Iris pigment epithelial cell (primary cell): ENCODE measurements at places on chromosomes 11 and 22.

DNA sequence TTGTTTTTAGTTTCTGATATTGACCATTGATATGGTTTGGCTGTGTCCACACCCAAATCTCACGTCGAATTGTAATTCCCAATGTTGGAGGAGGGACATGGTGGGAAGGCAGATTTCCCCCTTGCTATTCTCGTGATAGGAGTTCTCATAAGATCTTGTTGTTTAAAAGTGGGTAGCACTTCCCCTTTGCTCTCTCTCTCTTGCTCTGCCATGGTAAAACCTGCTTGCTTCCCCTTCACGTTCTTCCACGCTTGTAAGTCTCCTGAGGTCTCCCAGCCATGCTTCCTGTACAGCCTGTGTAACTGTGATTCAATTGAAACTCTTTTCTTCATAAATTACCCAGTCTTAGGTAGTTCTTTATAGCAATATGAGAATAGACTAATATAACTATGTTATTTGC lies 203.6 kb upstream of the CHORDC1 start:
- no peak for DNase-seq

- DNase-seq: no peak
Observed at GRCh38 chr11:9629064-9629463, 34.8 kb upstream of the SWAP70 start.

DNA sequence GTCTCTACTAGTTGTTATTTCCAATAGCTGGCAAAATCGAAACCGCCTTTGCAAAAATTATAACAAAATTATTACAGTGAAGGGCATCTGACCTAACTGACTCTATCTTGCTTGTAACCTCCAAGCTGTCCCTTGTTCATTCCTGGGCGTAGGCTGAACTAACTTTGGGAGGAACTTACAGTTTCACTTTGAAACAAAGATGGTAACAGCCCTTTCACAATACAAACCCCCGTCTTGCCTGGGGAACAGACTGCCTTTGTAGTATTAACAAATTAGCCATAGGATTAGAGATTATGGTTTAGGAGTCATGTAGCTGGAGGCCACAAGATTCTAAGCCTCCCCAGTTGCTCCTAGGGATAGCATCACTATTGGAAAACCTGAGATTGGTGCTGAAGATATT lies 131.6 kb upstream of the HSD17B12 start:
- DNase-seq: no peak

DNA sequence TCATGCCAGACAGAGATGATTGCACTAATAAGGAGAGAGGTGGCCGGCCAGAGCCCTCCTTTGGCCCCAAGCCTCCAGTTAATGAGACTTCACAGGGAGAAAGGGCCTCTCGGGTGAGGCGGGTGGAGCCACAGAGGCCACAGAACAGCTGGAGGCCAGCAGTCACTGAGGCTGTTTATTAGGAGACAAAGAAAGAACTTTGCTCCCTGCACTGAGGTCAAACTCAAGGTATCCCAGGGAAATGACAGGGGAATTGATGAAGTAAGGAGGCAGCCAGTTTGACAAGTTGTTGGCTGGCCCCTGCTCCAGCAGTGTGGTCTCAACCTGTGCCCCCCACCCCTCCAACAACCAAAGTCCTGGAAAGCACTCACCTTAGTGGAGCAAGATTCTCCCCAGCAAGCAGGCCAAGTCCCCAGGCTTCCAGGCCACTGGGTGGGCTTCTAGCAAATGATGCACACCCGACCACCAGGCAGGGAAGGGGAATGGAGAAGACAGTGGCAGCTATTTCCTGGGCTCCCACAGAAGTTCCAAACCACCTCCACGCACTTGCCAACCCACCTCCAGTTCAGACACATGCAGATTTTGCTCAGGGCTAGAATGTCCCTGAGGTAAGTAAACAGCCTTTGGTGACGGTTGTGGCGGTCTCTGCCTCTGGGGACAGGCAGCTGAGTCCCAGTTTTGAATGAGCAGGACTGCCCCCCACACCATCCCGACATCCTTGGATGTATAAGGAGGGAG lies 53.2 kb downstream of the RPUSD4 start:
- no peak for DNase-seq

- DNase-seq: peak; percentile 27
Observed at GRCh38 chr11:102241026-102241425, 76.3 kb upstream of the BIRC3 start.

DNA sequence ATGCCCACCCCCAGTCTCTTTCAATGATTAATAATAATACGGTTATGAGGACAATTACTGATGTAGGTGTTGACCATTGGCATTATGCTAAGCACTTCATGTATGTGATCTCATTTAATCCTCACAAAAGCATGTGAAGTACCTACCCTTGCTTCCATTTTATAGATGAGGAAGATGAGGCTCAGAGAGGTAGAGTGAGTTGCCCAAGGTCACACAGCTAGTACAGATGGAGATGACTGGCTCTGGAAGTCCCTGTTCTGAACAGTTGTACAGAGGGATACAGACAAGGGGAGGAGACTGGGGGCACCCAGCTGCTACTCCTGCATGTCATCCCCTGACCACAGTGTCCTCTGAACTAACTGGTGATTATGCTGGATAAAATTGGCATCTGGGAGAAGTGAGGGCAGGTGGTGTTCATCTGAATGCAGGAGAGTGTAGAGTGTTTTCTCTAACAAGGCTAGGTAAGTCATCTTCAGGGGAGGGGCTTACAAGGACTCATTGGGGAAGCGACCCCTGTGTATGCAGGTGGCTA lies 43.2 kb downstream of the KIAA1671 start:
- no peak for DNase-seq

DNA sequence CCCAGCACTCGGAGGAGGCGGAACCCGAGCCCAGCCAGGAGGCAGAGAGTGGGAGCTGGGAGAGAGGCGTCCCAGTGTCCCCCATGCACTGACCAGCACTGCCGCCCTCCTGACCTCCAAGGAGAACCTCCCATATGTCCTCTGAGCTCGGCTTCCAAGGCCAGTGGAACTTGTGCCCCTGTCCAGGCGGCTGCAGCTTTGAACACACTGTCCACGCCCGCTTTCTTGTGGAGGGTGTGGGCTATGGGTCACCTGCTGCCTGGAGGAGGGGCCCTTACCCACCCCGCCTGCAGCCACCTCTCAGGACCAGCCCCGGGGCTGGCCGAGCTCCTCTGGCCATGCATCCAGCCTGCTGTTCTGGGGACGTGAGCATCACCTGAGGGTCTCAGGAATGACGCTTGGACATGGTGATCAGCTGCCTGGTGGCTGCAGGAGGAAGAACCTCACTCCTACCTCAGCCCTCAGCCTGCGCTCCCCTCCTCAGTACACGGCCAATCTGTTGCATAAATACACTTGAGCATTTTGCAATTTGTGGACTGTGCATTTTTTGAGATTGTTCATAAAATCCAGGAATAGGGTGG lies 22.2 kb upstream of the MUC5B start:
- DNase-seq: no peak

DNA sequence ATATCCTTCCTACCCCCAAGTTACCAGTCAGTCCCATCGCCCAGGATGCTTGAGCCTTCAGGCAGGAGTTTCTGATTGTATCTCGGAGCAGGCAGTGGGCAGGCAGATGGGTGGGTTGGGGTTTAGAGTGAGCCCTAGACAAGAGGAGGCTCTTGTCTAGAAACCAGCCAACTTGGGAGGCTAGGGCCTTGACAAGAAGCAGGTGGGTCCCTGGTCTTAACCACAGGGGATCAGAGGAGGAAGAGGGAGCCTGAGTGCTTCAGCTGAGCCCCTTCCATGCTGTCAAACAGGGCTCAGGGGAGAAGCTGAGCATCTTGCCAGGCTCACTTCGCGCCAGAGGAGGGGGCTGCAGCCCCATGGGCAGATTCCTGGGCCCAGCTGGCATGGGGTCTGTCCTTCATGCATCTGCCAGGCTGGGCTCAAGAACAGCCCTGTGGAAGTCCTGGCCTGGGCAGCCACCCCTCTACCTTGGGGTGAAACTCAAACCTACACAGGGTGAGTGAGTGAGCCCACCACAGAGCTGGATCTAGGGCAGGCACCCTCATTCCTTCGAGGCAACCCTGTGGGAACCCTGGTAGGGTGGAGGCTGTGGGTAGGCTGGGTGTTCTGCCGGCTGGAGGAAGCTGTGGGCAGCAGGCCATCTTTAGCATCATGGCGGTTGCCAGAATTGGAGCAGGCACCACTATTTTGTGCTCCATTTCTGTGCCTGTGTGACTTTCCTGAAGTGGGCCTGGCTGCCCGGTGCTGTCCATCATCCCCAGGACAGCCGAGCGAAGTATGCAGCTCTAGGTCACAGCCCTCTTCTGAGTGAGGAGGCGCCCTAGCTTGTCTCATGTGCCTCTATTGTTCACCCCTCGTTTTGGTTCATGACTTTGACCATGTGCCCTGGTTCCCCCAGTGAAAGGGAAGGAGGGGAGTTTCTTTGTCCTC lies 108.1 kb downstream of the MORC2 start:
- DNase-seq: no peak

GRCh38 chr11:26851696-26852095 lies 129.8 kb upstream of the SLC5A12 start:
- DNase-seq: no peak

- peak; percentile 66 for DNase-seq
Observed at GRCh38 chr11:128776424-128777284, 82.8 kb downstream of the FLI1 start.

GRCh38 chr11:122398167-122398566 lies 257.4 kb upstream of the UBASH3B start:
- no peak for DNase-seq

DNA sequence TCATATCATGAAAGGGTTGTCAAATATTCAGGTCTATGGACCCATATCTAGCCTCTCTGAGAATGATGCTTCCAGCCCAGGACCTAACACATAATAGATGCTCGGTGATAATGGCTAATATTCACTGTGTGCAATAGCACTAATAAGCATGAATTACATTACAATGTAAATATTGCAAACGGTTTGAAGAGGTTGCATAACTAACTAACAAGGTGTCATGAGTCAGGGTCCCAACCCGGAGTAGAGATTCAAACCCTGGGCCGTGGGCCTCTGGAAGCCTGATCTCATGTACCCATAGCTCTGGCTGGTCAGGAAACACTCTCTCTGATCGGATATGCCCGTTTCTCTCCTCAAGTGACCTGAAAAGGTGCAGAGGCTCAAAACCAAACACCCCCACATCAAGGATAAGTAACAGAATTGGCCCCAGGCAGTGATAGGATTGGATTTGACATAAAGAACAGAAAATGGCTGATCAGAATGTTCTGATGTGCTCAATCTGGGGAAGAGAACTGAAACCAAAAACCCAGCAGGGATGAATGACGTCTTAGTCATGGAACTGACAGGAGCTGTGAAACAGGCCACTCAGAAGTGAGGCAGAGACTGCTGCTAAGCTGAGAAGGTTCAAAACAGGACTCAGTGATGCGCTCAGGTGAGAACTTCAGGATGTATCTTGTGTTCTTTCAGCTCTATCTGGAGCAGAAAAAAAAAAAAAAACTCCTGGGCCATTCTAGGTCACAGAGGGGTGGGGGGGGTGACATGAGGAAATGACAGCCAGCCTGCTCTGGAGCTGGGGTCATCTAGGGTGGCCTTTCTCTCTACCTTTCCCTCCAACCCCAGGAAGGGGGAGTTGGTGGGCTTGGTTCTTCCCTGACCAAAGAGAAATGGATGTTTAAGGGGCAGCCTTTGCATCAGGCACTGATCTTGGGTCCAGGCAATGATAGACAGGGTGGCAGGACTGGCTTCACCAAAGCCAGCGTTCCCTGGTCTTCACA lies 6.6 kb upstream of the KCTD17 start:
- DNase-seq: no peak

DNA sequence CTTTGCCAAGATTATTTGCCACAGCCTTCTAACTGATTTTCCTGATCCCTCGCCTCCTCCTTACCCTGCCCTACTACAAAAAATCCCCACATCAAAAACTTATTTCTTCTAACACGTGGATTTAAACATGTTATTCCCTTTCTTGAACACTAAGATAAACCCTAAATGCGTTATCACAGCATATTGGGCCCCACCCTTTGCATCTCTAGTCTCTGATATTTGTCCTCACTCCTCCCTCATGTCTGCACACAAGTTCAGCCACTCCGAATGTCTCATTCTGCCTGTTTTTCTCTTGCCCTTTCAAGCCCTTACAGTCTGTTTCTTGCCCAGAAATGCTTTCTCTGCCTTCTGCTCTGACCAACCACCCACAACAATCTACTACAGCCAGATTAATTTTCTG lies 10.6 kb upstream of the ACER3 start:
- no peak for DNase-seq

GRCh38 chr11:61109671-61110070 lies 7.4 kb downstream of the CD5 start:
- DNase-seq: no peak

DNA sequence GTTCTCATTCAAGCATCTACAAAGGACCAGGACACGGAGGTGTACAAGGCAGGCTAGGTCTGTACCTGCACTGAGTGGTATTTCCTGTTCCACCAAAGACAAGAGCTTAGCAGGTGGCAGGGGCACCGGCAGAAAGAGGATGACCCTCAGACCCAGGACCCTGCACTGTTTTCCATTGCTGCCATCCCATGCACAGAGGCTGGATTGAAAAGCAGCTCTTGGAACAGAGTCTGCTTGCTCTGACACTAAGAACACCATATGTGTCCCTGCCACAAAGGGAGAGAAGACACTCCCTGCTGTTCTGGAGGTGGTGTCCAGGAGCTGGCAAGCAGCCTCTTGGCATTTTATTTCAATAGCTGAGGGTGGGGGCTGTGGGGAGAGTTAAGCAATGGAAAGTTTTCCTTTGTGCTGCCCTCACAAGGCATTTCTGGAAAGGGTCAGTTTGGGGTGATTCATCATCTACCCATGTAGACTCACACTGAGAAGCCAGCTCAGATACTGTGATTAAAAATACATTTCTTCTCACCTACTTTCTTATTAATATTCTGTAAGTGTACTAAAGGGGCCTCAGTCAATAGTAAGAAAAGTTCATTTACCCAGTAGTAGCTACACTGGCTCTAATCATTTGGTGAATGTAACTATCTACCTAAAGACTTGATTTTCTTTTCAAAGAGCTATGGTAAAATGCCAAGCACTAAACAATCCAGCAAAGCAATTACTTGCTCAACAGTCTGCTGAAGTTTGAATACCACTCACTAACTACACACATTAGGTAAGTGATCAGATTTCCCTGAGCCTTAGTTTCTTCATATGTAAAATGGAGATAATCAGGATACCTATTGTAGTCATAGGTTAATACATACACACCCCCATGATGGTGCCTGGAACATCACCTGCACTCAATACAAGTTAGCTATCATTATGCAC lies 55.2 kb downstream of the SLC1A2 start:
- DNase-seq: peak; percentile 94

GRCh38 chr22:25160120-25160996 lies 39.3 kb upstream of the CRYBB3 start:
- DNase-seq: no peak

- DNase-seq: no peak
Observed at GRCh38 chr11:79507706-79508105, 66.9 kb upstream of the TENM4 start.

DNA sequence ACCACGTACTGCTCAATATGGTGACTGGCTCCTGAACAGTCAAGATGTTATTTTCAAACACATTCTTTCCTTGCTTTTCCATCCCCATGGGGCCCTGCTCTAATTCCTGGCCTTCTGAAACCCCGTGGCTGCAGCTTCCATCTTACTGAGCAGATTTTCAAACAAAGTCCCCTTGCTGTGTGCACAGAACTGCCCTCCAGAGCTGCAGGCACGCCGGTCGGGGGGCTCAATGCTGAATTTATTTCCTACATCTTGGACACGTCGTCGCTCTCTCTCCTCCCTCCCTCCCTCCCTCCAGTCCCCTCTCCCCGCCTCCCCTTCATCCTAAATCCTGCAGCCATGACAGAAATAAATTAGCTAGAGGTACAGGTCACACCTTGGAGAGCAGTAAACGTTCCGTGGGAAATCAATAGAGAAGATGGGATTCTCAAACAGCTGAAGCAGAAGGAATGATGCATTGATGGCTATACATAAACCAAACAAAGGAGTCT lies 243.1 kb upstream of the BLID start:
- DNase-seq: no peak

GRCh38 chr11:1055990-1056771 lies 18.5 kb upstream of the MUC2 start:
- no peak for DNase-seq
